RCC 7860 (cell line): ENCODE measurements at places on chromosomes 3 and 15.

- DNase-seq: peak; percentile 37
These were observed 225.1 kb upstream of the C2CD4B start for GRCh38 chr15:62389885-62390790.

DNA sequence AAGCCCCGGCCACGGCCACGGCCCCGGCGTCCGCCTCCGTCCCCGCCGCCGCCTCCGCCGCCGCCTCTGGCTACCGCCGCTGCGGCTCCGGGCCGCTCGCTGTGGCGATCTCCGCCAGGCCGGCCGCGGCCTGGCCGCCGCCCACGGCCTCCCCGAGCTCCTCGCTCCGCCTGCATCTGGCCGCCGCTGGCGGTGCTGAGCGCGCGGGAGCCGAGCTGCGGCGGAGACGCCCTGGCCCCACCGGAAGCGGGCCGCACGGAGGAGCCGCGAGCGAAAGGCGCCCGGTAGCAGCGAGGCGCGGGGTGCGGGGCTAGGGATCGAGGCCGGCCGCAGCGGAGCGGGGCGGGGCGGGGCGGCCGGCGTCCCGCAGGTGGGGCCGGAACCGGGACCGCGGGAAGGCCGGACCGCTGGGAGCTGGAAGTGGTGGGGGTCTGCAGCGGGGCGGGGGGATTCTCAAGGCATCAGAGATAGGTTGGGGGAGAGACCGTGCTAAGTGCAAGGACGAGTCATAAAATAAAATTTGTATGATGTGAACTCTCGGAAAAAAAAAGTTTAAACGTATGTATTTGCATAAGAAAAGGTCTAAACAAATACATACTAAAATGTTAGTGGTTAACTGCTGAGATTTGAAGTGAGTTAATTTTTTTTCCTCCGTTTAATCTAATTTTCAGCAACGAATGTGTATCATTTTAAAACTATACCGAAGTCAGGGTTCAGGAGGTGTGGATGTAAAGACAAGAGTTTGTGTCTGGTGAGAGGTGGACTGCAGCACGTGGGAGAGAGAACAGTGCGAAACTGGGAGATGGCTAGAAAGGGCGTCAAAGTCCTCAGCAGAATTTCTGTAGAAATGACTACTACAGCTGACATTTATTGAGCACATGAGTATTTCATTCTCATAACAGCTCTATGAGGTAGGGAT, at the start of gene AVEN:
Gene AVEN, minus strand, starts transcription at position 334 of the 919 bp plus-strand sequence. Its CDS starts 158 bp downstream, at position 176.
- peak; percentile 7 for DNase-seq

- peak; percentile 24 for DNase-seq
These were observed 136.2 kb upstream of the PFN2 start for GRCh38 chr3:150106740-150107428.

GRCh38 chr3:115931581-115931980, 308.3 kb downstream of the GAP43 start:
- DNase-seq: no peak

DNA sequence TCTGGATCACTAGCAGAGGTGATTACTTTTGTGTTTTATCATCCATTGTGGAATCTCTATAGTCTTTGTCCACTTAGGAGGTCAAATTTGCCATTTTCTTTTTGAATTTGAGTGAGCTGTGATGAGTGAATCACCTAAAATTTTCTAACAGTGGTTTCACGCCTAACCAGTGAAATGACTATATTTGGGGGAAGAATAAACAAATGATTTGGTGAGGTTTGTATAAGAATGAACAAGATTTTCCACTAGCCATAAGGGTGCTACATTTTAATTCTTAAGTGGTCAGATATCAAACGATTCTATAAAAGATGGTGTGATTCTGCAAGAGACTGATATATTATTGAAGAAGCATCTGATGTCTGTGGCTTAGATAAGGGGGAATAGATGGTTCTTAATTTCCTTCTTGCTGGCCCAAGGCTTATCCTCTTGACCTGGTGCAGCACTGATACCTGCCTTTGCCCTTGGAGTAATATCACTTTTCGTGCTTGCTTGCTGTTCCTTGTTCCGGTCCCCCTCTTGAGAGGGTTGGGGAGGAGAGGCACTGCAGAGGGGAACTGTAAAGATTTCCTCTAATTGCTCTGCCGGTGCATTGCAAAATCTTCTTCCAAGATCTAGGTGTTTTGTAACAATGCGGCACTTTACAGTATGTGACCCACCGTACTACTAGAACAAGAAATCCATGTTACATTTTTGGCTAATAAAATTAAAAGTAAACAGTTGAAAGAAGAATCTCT, 14.5 kb downstream of the C3orf20 start:
- DNase-seq: no peak

DNA sequence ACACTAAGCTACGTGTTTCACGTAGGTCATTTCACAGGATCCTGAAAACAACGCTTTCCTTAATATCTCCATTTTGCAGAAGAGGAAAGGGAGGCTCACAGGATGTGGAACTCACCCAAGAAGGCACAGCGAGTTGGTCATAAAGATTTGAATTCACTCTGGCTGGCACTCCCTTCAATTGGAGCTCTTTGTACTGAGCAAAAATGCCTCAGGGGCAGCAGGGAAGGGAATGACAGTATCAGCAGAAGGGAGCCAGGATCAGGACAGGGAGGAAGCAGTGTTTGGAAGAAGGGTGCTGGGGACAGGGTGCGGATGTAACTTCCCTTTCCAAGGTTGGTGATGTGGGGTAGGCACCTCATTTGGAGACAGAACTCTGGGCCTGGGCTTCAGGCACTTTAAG, 1.1 kb upstream of the ST6GAL1 start:
- no peak for DNase-seq

- no peak for DNase-seq
These were observed 885.2 kb upstream of the CFAP20DC start for GRCh38 chr3:59935025-59935424.

- peak; percentile 24 for DNase-seq
These were observed 21.4 kb upstream of the LIPC start for GRCh38 chr15:58410353-58410752.

DNA sequence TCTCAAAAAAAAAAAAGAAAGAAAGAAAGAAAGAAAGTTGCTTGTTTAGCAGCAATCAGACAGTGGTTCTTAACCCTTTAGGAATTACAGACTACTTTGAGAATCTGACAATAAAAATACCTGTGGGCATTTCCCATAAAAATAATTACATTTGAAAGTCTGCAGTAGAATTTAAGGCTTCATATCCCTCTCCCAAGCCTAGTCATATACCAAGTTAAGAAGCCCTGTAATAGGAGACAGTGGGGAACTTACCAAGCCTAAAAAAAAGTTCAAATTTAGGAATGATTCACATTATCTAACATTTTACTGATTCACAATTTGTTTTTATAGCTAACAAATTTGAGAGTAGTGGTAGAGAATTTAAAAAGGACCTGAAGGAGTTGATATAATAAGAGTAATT, 47.5 kb downstream of the LRRFIP2 start:
- DNase-seq: no peak

GRCh38 chr15:78429477-78429876, 8.5 kb upstream of the IREB2 start:
- DNase-seq: no peak

- DNase-seq: no peak
These were observed 44.6 kb downstream of the POMGNT2 start for GRCh38 chr3:43061101-43061895.

DNA sequence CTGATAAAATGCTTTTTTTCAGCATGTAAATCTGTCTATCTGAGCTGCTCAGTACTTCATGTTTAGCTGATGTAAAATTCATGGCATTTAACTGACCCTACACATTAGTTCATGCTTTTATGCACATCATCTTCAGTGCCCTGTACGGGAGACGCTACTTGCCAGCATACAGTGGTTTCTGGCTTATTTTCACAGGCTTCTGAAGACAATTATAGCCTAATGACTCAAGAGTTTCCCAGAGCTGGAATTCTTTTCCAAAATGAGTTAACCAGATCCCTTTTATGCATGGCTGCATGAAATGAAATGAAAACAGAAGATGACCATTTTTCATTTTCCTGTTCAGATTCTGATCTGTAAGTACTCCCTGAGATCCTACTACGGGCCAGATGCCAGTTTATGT, 1061.5 kb downstream of the ROBO2 start:
- DNase-seq: peak; percentile 53

DNA sequence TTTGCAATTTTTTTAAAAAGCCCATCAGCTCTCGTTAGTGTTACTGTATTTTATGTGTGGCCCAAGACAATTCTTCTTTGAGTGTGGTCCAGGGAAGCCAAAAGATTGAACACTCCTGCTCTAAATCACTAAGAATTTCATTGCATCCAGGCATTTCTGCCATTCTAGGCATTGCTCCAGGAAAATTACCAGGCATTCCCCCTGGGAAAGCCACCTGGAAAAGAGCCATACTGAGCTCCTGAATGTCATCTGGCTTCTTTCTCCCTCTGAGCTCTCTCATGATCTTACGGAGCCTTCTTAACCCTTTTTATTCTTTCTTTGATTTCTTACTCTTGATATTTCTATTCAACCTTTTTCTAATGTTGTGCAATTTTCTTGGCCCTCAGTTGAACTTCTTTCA, 202.2 kb downstream of the DOCK3 start:
- DNase-seq: no peak

- DNase-seq: no peak
These were observed 185.2 kb downstream of the UACA start for GRCh38 chr15:70578196-70578595.
